ENCODE measurements at places on chromosomes 2 and 18. TPM values are rescaled to one million over a fixed set of nuclear protein-coding genes. Genes with fewer than 3 reads are reported as not detected.

GRCh38 chr2:42967959-42968674, 175.7 kb upstream of the HAAO start:
- no peak for DNase-seq
- H3K4me1 ChIP-seq = peaks cover 14% of the 10 kb centered on the region
- H3K36me3 ChIP-seq = no peaks in the 10 kb centered on the region
- H3K27ac ChIP-seq = no peak overlapping the region

Gene NT5C1B
- total RNA-seq = not detected

Gene ONECUT2
- 0.03 TPM for total RNA-seq

DNA sequence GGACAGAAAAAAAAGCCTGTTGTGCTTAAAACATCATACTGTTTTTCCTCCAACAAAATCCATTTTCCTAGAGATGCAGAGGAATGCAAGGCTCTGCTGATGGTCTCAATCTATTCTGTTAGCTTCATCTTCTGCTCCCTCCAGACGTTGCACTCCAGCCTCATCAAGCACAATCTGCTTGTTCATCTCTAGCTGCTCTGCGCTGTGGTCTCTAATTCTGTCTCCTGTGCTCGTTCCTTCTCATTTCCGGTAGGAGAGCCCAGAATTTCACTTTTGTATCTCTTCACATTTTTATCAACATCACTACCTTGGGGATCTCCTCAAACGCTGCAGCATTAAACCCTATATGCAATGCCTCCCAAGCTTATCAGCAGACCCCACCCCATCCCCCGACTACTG, 708.9 kb downstream of the RNF144A start:
- no peak overlapping the region for H3K4me3 ChIP-seq
- DNase-seq = no peak
- no peaks in the 10 kb centered on the region for H3K27me3 ChIP-seq
- H3K36me3 ChIP-seq = no peaks in the 10 kb centered on the region
- no peak overlapping the region for H3K27ac ChIP-seq

DNA sequence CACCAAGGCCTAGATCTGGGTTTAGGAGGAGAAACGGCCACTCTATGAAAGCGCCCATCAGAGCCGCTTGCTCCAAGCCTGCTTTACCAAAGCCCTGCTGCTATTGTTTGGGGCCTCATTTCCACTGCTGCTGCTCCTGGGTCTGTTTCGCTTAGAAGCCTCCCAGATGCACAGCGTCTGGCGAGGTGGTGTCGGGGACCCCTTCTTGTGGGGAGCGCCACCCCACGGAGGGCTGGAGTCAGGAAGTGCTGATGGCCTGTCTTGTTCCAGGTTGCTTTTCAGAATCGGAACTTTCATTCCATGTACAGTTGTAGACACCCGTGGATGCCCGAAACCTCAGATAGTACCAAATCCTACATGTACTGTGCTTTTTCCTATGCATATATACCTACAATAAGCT, 204.9 kb upstream of the TWIST2 start:
- DNase-seq = no peak
- H3K27me3 ChIP-seq = no peaks in the 10 kb centered on the region
- H3K27ac ChIP-seq = no peak overlapping the region
- no peaks in the 10 kb centered on the region for H3K36me3 ChIP-seq
- H3K4me3 ChIP-seq = no peak overlapping the region

Gene TMEM178A
- 9.5 TPM for total RNA-seq

GRCh38 chr2:134892282-134893035, 26.2 kb upstream of the CCNT2 start:
- H3K4me1 ChIP-seq = no peaks in the 10 kb centered on the region
- H3K36me3 ChIP-seq = no peaks in the 10 kb centered on the region
- H3K4me3 ChIP-seq = no peak overlapping the region
- DNase-seq = no peak

DNA sequence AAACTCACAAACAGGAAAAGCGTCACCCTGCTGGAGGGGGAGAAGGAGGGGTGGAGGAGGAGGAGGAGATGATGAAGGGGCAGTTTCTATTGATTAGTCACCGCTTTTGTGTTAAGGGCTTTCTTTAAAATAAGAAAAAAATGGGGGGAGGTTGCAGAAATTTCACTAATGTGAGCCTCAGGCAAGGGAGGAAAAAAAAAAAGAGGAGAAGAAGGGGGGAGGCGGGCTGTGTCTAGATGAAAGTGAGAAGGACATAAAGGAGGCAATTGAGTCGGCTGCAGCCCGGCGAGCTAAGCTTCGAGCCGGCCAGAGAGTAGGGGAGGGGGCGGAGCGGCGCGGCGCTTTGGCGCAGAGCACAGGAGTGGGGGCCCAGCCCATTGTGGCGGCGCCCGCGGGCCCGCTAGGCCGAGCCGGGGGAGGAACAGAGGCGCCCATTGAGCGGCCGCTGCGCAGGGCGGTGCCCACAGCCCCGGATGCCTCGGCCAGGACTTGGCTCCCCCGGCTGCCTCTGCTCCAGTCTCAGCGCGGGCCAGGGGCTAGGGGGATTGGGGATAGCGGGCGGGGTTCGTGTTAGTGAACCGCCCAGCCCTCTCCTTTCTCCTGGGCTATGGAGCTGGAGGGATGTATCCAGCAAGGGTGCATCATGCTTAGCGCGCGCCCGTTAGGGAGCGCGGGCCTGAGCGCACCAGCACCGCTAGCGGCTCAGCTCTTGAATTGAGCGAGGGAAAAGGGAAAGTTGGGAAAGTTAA, 7.9 kb downstream of the PAX3 start:
- H3K27ac ChIP-seq = no peak overlapping the region
- peaks cover 11% of the 10 kb centered on the region for H3K4me1 ChIP-seq
- no peak for DNase-seq
- H3K27me3 ChIP-seq = peaks cover 97% of the 10 kb centered on the region
- H3K36me3 ChIP-seq = no peaks in the 10 kb centered on the region
- no peak overlapping the region for H3K4me3 ChIP-seq

DNA sequence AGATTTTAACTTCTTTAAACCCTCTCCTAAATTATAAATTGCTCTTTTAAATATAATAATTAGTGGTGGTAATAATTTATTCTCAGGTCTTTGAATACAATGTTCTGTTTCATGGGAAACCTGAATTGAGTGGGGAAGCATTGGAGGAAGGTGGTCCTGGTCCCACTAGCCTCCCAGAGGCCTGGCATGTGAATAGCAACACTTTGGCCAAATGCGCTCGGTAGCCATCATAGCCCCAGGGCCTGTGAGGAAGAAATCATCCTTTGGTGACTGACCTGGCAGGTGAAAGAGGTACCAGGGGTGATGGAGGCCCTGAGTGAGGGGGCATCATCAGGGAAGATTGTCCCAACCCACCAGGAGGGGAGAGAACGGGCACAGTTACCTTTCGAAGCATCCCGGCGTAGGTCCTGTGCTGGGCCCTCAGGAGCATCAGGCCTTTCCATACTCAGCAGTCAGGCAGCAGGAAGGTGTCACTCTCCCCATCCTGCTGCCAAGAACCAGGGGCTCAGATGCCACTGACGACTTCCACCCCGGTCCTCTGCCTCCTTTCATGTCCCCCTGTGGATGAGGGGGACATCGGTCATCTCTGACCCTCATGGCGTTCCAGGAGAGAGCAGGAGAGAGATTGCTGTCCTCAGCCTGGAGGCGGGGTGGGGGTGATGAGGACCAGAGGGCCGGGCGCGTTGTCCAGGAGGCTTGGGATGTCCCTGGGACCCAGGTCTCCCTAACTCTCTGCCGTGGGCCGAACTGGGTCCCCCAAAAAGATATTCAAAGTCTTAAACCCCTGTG, 78.6 kb upstream of the HPCAL1 start:
- H3K36me3 ChIP-seq = no peaks in the 10 kb centered on the region
- H3K27ac ChIP-seq = no peak overlapping the region
- no peaks in the 10 kb centered on the region for H3K4me1 ChIP-seq
- DNase-seq = peak; percentile 51
- H3K4me3 ChIP-seq = no peak overlapping the region

GRCh38 chr2:61042807-61043206, 22.9 kb upstream of the SANBR start:
- DNase-seq = no peak
- H3K27me3 ChIP-seq = no peaks in the 10 kb centered on the region
- H3K36me3 ChIP-seq = peaks cover 4% of the 10 kb centered on the region

- no peak overlapping the region for H3K4me3 ChIP-seq
- H3K27ac ChIP-seq = no peak overlapping the region
- H3K27me3 ChIP-seq = no peaks in the 10 kb centered on the region
- no peaks in the 10 kb centered on the region for H3K36me3 ChIP-seq
- no peaks in the 10 kb centered on the region for H3K4me1 ChIP-seq
Observed at GRCh38 chr2:214185546-214185945, 225.3 kb upstream of the VWC2L start.

Gene PLEK
- 32.9 TPM for total RNA-seq

- no peak overlapping the region for H3K27ac ChIP-seq
- H3K36me3 ChIP-seq = no peaks in the 10 kb centered on the region
- no peak for DNase-seq
- peaks cover 17% of the 10 kb centered on the region for H3K4me1 ChIP-seq
- no peak overlapping the region for H3K4me3 ChIP-seq
Observed at GRCh38 chr2:215722125-215722524, 286.3 kb upstream of the FN1 start.

GRCh38 chr2:95268211-95269035, 5.8 kb upstream of the PROM2 start:
- no peaks in the 10 kb centered on the region for H3K4me1 ChIP-seq
- no peaks in the 10 kb centered on the region for H3K36me3 ChIP-seq
- peak; percentile 38 for DNase-seq
- H3K27me3 ChIP-seq = no peaks in the 10 kb centered on the region

Gene MTCL1
- 10.1 TPM for total RNA-seq

Gene POTEE
- total RNA-seq = not detected

GRCh38 chr2:190742431-190742830, 93.5 kb downstream of the NAB1 start:
- no peaks in the 10 kb centered on the region for H3K27me3 ChIP-seq
- no peak overlapping the region for H3K4me3 ChIP-seq
- no peak for DNase-seq

Gene KCNK3
- 25.4 TPM for total RNA-seq

GRCh38 chr2:69211048-69211447, 176.0 kb downstream of the GFPT1 start:
- no peaks in the 10 kb centered on the region for H3K4me1 ChIP-seq
- no peaks in the 10 kb centered on the region for H3K27me3 ChIP-seq
- H3K4me3 ChIP-seq = no peak overlapping the region
- H3K36me3 ChIP-seq = no peaks in the 10 kb centered on the region
- no peak for DNase-seq

- no peak for DNase-seq
- H3K27ac ChIP-seq = no peak overlapping the region
- no peaks in the 10 kb centered on the region for H3K36me3 ChIP-seq
- no peaks in the 10 kb centered on the region for H3K4me1 ChIP-seq
Observed at GRCh38 chr2:71788601-71789240, 335.4 kb downstream of the DYSF start.

Gene ALMS1
- 22.1 TPM for total RNA-seq
